Caki2 (cell line): ENCODE measurements at places on chromosomes 4 and X.

GRCh38 chr4:168095776-168096406, 3.6 kb downstream of the ANXA10 start:
- DNase-seq, result no peak

DNA sequence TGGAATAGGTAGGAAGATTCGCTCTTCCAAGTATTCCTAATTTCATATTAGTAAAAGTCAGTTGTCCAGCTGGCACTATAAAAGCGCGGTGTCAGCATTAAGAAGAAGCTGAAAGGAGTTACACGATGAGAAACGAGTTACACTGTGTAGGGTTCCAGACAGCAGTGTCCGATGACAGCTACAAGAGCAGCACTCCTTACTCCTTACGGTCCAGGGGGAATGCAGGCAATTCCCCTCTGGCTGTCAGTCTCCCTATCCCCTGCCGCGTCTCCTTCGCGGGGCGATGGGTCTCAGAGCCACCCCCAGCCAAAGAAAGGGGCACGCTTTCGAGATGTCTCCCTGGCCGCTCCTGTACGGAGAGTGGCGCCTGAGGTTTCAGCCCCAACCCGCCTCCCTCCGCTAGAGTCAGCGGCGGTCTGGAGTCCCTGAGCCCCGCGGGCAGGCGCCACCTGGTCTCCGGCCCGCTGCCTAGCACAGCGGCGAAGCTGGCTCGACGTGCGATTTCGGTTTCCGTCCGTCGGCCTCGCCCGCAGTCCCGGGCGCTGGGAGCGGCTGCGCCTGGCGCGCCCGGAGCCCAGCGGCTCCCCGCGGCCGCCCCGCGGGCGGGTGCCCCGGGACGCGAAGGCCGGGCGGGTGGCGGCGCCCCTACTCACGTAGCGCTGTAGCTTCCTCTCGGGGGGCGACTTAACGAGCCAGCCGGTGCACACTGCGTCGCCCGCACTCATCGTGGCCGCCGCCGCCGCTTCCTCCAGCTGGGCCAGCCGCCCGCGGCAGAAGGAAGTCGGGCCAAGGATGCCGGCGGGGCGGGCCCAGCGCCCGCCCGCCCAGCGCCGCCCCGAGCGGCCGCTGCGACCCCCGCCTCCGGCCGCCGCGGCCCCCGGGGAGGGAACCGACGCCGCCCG, at the start of gene GAB3:
TSS of gene GAB3 (minus strand) at position 777 of the 902 bp plus-strand sequence. CDS start at position 725, 52 bp downstream.
- no peak for DNase-seq

DNA sequence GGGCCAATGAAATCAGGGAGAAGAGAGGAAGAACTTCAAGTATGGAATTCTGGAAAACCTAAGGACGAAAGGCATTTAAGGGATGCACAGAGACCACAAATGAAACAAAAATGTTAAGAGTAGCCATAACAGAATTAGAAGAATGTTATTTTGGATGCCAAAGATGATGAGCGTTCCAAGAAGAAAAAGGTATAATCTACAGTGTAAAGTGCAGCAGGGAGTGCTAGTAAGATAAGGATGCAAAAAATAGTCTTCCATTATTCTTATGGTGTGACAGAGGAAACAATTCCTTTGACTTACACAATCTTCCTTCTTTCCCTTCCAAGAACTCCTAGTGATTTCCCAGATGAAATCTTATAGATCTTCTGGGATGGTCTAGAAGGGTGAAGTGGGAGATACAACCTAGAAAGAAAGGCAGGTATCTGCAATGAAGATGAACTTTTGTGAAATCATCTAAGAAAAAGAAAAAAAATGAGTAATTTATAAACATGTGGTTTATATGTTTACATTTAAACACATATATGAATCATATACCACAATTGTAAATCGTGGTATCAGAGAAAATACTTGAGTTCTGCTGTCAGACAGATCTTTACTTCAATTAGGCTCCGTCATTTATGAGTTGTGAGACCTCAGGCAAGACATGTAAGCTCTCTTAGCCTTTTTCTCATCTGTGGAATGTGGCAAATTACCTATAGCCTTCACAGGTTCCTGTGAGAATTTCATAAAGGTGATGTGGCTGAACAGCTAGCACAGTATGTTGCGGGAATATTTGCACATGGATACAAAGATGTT, 8.1 kb downstream of the MORF4L2 start:
- DNase-seq, result no peak

- no peak for DNase-seq
These were observed 88.5 kb downstream of the DCUN1D4 start for GRCh38 chr4:51931461-51931860.

- peak; percentile 30 for DNase-seq
These were observed 408 bp downstream of the TMEM33 start for GRCh38 chr4:41935652-41936021.

- DNase-seq, result no peak
These were observed 671.4 kb downstream of the ZNF674 start for GRCh38 chrX:45873781-45874180.

DNA sequence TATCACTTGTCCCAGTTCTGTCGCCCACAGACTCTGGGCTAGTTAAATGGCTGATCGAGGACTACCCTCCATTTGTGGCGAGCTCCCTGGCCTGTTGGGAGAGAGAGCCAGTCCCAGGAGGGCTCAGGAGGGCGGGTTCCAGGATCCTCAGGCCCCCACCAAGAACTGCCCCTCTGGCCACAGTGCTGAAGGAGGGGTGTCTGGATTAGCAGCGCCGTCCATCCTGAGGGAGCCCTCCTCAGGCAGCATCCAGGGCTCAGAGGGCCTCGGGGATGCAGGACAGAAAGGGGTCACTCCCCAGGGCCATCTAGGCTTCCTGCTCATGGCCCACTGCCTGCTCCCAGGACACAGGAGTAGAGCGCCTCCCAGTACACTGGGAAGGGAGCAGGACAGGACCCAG, 6.1 kb downstream of the PNMA5 start:
- no peak for DNase-seq

DNA sequence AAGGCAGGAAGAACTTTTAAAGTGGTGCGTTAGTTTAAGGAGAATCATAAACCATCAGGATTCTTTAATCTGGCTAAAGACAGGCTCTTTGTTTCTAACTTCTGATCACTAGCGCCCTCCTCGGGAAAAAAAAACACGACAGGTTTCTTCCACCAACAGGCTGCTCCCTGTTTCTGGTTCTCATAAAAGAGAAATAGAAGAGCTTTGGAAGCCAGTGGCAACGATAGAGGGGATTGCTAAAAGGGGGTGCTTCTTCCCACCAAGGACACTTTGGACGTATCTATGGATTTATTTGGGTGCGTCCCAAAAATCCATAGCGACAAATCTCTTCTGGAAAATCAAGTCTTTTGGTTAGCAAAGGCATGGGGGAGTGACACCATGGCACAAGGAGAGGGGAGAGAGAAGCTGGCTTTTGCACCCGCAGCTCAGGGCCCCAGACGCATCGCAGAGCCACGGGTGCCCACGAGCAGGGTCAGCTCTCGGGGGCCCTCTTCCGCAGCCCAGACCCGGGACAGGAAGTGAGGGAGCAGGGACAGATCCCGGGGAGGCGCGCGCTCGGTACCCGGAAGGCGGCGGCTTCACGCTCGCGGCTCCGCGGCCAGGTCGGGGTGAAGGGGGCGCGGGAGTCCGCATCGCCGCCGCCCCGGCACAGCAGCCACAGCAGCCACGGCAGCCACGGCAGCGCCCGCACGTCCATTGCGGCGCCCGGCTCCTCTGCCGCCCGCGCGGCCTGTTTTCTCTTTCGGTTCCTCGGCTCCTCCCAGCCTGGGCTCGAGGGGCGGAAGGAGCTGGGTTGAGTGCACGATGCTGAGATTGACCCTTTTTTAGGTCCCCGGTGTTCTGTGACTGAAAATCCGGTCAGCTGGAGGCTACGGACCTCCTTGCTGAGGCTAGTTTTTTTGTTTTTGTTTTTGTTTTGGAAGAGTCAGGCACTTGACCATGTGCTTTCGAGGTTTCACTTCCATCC, at the start of gene CTSO:
TSS of gene CTSO (minus strand) at position 716 of the 967 bp plus-strand sequence. CDS start at position 697, 19 bp downstream.
- DNase-seq, result peak; percentile 79

- DNase-seq, result no peak
These were observed 6.9 kb downstream of the GAGE10 start for GRCh38 chrX:49310371-49310770.

GRCh38 chr4:161929956-161930355, 233.8 kb downstream of the FSTL5 start:
- DNase-seq, result no peak

- DNase-seq, result peak; percentile 8
These were observed 54.3 kb downstream of the CHRDL1 start for GRCh38 chrX:110741213-110741796.

DNA sequence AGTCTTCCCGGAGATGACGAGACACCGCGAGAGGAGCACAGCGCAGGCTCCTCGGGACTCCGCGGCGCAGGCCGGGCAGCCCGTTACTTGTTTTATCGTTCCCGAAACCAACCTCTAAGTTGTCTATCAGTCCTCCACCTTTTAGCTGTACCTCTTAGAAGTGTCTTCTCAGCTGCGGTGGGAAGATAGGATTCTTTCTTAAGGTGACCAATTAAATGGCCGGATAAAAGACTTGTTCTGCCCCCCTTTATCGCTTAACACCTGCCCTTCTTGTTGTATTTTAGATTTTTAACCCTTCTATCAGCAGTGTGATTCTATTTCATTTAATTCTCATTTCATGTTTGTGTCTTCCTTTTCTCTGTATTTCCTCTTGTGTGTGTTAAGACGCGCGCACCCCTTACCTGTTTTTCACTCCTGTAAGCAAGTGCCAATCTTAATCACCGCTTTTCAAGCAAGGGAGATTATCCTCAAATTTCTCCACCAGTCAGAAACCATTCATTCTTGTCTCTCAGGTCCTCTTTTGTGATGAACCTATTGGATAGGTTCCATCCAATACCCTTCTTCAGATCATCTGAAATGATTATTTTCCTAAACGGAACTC, at the start of gene SLC9B2:
TSS of gene SLC9B2 (minus strand) at position 15 of the 601 bp plus-strand sequence. CDS start 9,211 bp downstream, outside the sequence.
- no peak for DNase-seq

DNA sequence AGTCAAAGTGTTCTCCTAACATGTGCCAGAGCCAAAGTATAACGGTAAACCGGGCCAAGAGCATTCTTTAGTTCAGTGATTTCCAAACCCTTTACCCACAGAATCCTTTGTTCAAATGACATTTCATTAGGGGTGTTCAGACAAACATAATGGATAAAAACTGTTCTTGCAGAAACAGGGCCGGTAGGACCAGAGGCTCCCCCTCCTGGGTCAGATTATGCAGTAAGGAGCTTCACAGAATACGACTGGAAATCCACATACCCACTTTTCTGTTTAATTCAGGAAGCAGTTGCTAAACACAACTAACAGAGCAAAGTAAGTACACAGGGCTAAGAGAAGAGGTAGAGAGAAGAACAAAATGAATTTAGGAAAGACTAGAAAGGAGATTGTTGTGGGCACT, 46.6 kb upstream of the TMEM184C start:
- DNase-seq, result no peak

DNA sequence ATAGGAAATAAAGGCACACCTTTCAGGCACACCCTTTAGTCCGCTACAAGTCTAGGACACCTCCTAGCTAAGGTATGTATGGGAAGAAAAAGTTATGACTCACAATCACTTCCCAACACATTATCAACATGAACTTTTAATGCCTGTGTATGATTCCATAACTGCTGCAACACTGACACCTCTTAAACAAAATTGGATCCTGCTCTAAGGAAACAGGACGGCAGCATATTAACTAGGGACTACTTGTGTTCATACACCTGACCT, 2.4 kb upstream of the PPP3CA start:
- no peak for DNase-seq

DNA sequence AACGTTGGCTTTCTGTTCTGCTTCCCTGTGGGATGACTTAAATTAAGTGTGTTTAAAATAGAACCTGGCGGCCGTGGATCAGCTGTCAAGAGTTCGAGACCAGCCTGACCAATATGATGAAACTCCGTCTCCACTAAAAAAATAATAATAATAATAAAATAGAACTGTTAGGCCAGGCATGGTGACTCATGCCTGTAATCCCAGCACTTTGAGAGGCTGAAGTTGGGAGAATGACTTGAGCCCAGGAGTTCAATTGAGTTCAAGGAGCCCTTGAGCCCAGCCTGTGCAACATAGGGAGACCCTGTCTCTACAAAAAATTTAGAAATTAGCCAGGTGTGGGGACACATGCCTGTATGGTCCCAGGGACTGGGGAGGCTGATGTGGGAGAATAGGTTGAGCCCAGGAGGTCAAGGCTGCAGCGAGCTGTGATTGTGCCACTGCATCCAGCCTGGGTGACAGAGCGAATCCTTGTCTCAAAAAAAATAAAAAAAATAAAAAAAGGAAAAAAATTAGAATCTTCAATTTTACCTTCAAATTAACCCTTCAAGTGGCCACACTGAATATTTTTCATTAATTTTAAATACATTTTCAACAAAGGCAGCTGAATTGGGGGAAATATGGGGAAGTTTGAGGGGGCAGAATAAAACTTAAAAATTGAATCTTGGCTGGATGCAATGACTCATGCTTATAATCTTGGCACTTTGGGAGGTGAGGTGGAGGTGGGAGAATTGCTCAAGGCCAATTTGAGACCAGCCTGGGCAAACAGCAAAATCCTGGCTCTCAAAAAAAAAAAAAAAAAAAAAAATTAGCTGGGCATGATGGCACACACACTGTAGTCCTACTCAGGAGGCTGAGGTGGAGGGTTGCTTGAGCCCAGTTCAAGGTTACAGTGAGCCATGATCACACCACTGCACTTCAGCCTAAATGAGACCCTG, 31.8 kb upstream of the HSD17B13 start:
- DNase-seq, result no peak

DNA sequence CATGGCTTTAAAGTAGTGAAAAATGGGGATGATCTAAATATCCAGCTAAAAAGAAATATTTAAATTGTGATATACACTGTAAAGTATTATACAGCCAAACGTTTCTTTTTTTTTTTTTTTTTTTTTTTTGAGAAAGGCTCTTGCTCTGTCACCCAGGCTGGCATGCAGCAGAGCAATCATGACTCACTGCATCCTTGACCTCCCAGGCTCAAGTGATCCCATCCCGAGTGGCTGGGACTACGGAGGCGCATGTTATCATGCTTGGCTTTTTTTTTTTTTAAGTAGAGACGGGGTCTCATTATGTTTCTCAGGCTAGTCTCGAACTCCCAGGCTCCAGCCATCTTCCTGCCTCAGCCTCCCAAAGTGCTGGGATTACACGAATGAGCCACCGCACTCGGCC, 17.1 kb downstream of the SMIM14 start:
- DNase-seq, result peak; percentile 82
